ENCODE measurements at places on chromosomes 6 and 20.

GRCh38 chr20:21016751-21017150 is 89.4 kb downstream of the LINC00237 start:
- no peak for DNase-seq

DNA sequence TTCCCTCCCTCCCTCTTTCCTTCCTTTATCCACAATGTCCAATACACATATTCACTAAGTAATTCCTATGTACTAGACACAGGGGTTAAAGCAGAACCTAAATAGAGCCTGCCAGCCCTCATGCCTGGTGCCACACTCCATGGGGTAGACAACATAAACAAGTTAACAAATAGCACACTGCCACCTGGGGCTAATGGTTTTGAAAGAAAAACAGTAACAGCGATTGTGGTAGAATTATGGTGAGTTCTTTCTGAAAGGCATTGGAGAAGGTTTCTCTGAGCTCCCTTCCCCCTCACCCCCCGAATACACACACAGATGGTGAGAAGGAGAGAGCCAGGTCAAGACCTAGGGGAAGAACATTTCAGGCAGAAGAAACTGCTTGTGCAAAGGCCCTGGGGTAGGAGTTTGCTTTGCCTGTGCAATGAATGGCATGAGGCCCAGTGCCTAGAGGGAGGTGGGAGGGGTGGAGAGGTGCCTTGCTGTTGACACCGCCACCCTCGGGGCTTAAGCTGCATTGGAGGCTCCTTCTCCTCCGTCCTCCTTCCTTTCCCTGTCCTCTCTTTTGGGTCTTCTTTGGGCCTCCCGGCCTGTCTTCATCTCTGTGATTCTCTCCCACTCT is 502.4 kb upstream of the SULF2 start:
- DNase-seq: no peak

DNA sequence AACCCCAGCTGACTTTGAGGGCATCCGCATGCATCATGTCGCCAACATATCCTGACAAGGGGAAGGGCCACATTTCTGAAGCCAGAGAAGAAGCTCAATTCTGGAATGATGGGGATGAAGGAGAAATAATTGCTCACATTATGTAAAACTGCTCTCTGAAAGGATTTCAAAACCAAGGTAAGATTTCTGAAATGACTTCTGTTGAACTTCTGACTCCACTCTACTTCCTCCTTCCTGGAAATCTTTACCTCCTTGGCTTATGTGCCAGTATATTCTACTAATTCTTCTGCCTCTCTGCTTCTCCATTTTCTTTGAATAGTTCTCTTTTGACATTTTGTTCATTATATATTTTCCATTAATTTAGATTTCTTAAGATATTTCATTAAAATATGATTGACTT is 31.9 kb downstream of the HLA-DPB1 start:
- no peak for DNase-seq

- no peak for DNase-seq
These were observed 158.0 kb downstream of the PHF3 start for GRCh38 chr6:63793465-63794137.

GRCh38 chr6:43173591-43174262 is 2.7 kb downstream of the SRF start:
- no peak for DNase-seq

- no peak for DNase-seq
These were observed 74.6 kb downstream of the SAMD3 start for GRCh38 chr6:130148181-130148580.

DNA sequence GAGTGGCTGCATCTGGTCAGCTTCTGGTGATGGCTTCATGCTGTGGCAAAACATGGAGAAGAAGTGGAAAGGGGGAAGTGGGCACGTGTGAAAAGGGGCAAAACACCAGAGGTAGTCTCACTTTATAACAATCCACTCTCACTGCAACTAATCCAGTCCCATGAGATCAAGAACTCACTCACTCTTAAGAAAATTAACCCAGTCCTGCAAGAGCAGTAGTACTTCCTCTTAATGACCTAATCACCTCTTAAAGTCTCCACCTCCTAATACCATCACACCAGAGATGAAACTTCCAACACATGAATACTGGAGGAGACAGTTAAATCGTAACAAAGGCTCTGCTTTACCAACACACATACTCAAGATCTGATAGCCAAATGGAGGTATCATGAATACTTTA is 152.6 kb downstream of the THEMIS start:
- no peak for DNase-seq
